ENCODE measurements at places on chromosomes 5 and 9.

DNA sequence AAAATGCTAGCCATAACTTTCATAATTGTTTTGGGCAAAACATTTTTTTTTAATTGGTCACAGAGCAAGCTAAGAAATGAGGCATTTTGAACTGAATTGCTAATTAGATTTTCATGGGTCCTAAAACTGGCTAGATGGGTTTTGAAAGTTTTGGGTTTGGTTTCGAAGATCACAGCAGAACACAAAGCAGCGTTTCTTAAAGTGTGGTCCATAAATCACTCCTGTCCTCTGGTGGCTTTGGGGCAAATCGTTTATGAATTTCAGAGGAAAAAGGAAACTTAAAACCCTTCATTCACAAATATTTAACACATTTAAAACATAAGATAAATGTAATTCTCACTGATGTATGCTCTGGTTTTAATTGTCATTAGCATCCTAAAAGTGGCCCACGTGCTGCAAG, 503.7 kb downstream of the SPATA31D1 start:
- no peak for DNase-seq

- no peak for DNase-seq
Measured at GRCh38 chr5:99543841-99544240, 615.0 kb upstream of the CHD1 start.

DNA sequence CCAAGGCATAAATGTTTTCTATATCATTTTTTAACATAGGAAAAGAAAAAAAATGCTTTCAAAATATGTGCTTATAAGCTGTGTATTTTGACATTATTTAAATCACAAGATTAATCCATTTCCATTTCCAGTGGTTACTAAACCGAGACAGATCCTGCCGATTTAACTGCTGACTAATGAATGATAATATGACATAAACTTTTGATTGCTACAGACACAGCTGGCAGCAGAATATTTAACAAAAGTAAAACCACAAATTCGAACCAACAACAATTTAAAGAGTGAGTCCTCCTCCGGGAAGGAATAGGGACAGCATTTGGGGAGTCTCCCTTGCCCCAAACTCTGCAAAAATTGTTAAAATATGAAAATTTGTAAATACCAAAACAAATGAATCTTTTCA, 401.3 kb upstream of the DAB2 start:
- DNase-seq: no peak

DNA sequence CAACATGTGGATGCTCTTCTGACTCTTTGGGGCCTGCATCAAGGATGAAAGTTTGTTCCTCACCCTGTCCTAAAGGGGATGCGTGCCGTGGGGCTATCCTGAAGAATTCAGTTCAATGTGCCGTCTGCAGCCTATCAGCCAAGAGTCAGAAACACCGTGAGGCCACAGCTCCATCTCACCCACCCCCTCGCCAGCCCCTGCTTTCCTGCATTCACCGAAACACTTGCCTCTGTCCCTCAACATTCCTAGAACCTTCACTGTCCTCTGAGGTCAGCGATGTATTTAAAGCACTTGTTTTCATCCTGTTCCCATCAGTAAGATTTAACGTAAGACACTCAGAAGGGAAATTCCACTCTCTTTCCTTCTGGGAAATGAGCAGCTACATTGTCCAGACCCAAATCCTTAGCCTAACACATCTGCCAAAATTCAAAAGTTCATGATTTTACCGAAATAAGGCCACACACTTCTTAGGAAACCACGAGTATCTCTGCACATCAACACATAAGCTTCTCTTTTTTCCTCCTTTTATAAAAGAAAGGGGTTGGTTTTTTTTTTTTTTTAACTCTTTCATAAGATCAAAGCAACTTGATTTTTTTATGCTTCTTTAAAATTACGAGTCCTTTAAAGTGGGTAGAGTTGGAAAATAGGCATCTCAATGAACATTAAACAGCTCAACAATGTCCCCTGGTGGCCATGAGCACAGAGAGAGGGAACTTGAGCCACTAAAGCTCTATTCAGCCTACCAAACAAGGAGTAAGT, 100.7 kb downstream of the SUSD1 start:
- DNase-seq: peak; percentile 54

- DNase-seq: no peak
Measured at GRCh38 chr9:38195737-38196161, 126.7 kb upstream of the SHB start.

GRCh38 chr5:79973511-79973910, 17.6 kb downstream of the MTX3 start:
- no peak for DNase-seq

- DNase-seq: no peak
Measured at GRCh38 chr5:122385286-122385685, 73.2 kb downstream of the SNCAIP start.

- no peak for DNase-seq
Measured at GRCh38 chr5:2908086-2908485, 156.6 kb upstream of the IRX2 start.

DNA sequence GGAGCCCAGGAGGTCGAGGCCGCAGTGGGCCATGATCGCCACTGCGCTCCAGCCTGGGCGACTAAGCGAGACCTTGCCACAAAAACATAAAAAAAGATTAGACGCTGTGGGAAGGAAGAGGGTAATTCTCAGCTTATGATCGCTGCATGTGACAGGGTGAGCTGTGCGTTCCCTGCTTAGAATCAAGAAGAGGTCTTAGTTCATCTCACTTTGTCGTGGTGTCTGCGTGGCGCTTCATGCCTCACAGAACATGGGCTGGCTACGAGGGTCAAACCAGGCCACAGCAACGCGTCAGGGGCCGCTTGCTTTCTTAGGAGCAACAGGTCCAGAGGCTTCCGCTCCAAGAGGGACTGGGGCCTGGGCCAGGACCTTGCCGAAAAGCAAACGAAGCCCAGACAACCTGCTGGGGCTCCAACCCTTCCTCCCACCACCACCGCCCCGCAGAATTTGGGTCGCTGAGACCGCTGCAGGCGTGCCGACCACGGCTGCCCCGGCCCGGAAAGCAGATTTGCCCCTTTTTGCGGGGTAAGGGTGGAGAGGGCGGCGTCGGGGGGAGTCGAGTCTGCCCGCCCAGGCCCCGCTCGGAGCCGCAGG, 10.0 kb upstream of the GRIN1 start:
- DNase-seq: no peak

- no peak for DNase-seq
Measured at GRCh38 chr9:107789001-107789700, 299.6 kb upstream of the KLF4 start.

DNA sequence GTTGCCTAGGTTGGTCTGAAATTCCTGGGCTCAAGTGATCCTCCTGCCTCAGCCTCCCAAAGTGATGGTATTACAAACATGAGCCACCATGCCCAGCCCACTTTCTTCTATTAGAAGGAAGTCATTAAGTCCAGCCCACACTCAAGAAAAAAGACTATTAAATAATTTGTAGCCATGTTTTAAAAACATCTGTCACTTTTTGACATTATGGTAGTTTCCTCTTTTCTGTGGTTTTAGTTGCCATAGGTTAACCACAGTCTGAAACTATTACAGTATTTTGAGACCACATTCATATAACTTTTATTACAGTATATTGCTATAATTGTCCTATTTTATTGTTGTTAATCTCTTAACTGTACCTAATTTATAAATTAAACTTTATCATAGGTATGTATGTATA, 31.9 kb upstream of the C5orf24 start:
- DNase-seq: no peak

DNA sequence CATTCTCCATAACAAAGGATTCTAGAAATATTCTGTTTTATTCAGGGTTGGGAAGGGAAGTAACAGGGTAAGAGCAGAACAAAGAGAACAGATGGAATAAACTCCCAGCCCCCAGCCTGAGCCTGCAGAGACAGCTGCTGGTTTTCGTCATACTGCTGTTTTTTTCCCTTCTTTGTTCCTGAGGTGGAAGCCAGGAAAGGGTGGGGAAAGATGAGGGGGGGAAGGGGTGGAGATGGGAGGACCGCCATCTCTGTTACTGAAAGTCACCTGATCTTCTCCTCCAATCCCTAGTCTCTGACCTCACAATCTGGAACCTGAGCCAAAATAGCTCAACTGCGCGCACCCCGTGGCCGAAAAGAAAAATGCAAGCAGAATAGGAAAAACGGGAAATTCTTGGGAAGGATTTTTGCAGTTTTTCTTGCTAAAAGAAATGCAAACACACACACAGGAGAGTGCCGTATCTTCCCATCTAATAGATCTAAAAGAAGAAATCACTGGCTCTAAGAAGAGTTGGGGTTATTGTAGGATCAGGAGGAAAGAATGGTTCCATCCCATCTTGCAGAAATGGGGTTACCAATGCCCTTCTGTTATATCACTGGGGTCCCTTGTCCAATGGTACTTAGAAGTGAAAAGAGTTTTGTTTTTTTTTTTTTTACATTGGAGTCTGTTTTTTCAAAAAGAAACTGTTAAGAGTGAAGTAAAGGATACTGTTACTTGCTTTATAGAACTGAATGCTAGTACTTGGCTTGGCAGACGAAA, 57.9 kb downstream of the DIAPH1 start:
- no peak for DNase-seq

GRCh38 chr5:139577689-139578290, 16.7 kb downstream of the UBE2D2 start:
- no peak for DNase-seq

GRCh38 chr5:61076626-61077025, 85.6 kb downstream of the SMIM15 start:
- DNase-seq: no peak

- DNase-seq: peak; percentile 55
Measured at GRCh38 chr9:110058304-110058953, 149.5 kb downstream of the C9orf152 start.

GRCh38 chr5:146025114-146025680, 80.2 kb downstream of the PLAC8L1 start:
- no peak for DNase-seq

GRCh38 chr5:37754976-37755375, 84.9 kb downstream of the GDNF start:
- no peak for DNase-seq

GRCh38 chr9:87873607-87874303, 8.9 kb upstream of the SPATA31E1 start:
- no peak for DNase-seq

DNA sequence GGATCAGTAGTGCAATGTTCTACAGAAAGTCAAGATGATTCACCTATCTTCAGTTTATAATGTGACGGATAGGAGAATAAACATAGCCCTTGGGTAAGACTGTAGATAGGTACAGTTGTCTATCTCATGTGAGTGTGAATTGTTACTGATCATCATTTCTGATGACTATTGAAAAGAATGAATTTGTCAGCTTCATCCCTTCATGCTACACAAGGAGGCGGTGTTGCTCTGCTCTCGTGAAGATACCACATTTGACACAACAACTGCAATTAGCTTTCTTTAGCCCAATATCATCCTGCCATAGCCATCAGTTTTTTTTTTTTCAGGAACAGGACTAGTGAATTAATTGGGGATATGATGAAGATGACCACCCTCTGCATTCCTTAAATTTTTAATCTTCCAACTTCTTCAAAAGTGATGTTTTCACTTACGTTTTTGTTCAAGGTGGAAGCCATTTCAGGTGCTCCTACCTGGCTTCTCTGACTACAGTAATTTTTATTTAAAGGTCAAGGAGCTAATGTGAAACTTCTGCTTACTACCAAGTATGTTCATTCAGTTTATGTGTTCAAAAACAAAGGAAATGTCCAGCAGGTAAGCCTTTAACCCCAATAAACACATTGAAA, 152.9 kb upstream of the MOCS2 start:
- no peak for DNase-seq

GRCh38 chr5:81360640-81361039, 33.3 kb downstream of the ACOT12 start:
- no peak for DNase-seq

DNA sequence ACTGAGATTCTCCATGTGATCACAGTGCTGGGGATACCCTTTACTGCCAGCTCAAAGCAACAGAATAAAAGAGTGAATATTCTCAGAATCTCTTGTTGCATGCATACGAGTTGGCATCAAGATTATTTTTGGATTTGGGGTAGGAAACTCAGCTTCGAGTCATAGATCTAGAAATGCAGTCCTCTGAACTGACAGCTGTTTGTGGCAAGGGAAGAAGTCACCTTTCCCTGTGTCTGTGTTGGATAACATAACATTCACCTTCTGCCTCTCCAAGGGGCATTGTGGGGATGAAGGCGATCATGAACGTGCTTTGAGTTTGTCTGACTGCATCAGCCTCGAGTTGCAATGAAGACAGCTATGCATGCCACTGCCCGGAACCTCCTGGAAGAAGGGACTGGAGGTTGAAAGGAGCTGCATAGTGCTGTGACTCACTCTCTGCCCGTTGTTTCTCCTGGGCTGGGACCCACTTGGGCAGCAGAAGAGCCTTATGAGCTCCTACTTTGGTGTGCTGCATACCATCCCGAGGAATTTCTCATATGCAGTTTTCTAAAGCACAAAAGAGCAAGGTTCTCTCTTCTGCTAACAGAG, 231.7 kb downstream of the ARHGAP26 start:
- DNase-seq: no peak

DNA sequence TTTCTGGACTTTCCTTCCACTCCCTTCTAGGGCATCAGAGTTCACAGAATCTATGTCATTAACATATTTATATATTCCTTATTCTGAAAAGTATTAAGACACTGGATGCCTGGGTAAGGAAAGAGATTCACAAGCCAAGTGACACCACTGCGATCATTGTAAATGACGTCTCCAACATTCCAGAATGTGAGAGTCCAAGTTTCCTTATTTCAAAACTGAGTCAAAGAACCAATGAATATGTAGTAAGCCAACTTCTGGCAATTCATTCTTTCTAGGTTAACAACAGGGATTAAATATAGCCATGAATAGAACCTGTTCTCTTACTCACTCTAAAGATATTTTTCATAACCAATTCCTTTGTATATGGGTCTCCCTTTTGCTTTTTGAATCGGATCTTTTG, 18.1 kb downstream of the RAI14 start:
- DNase-seq: no peak

DNA sequence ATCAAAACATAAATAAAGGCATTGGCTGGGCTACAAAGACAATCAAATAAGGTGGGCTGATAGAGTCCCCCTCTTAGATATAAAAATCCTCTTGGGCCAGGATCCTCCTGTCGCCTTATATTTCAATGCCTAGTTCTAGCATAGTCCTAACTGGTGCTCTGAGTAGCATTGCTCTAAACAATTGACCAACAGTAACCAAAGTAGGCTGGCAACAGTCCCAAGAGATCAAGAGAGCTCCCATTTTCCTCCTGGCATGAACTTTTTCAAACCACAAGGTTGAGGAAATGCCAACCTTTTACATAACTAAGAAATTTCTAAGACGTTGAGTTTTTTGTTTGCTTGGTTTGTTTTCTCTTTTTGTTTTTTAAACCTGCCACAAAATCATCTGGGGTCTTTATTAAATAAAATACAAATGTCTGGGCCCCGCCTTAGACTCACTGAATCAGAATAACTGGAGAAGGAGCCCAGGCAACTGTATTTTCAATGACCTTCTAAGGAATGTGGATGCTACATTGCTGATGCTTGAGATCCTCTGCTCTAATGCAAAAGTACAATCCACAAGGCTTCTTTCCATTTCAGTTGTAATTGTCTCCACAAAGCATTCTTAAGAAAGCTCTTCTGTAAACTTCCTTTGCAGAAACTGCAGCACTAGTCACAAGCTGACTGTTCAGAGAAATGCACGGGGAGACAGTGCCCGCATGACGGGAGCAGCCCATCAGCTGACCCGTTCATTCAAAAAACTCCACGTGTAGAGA, 2.9 kb downstream of the SLC45A2 start:
- DNase-seq: no peak

GRCh38 chr9:107131108-107131799, 151.8 kb upstream of the RAD23B start:
- DNase-seq: no peak

GRCh38 chr5:109844148-109844547, 154.4 kb downstream of the MAN2A1 start:
- DNase-seq: no peak

Measured in activated CD4-positive, CD25-positive, alpha-beta regulatory T cell treated with anti-CD3 and anti-CD28 coated beads, Interleukin-2, amount 50 U/mL, for 72 hours (primary cell).